Left renal cortex interstitium (tissue), 4 donors: ENCODE measurements at places on chromosomes 2 and 18. TPM values are rescaled to one million over a fixed set of nuclear protein-coding genes. Genes with fewer than 3 reads are reported as not detected.

Gene GIGYF2
- polyA plus RNA-seq: 67.7 TPM

Gene COL6A3
- polyA plus RNA-seq: 277 TPM

Gene NCKAP5
- 5.9 TPM for polyA plus RNA-seq

Gene MSH6
- 80.0 TPM for polyA plus RNA-seq

Gene ACVR2A
- 22.4 TPM for polyA plus RNA-seq

Gene GALNT5
- polyA plus RNA-seq: 0.43 TPM

Gene STAT4
- 8.1 TPM for polyA plus RNA-seq

Gene EFHD1
- 78.2 TPM for polyA plus RNA-seq

Gene AMER3
- polyA plus RNA-seq: 0.07 TPM
